ENCODE measurements at places on chromosomes 12 and 14. TPM values are rescaled to one million over a fixed set of nuclear protein-coding genes. Genes with fewer than 3 reads are reported as not detected.
A peak's percentile ranks its signal among the peaks of the same experiment; 100 is the strongest.

- no peak overlapping the region for H3K27ac ChIP-seq
- no peak overlapping the region for H3K4me3 ChIP-seq
- H3K27me3 ChIP-seq = no peaks in the 10 kb centered on the region
- no peaks in the 10 kb centered on the region for H3K36me3 ChIP-seq
These were observed 8.7 kb upstream of the B3GNT4 start for GRCh38 chr12:122194804-122195203.

GRCh38 chr12:105100207-105100985 is 7.1 kb upstream of the WASHC4 start:
- no peak overlapping the region for H3K27ac ChIP-seq
- no peak for DNase-seq
- no peak overlapping the region for H3K4me3 ChIP-seq
- H3K36me3 ChIP-seq = no peaks in the 10 kb centered on the region

- no peaks in the 10 kb centered on the region for H3K36me3 ChIP-seq
- no peak overlapping the region for H3K27ac ChIP-seq
- no peaks in the 10 kb centered on the region for H3K27me3 ChIP-seq
- peaks cover 15% of the 10 kb centered on the region for H3K4me1 ChIP-seq
- no peak for DNase-seq
- no peak overlapping the region for H3K4me3 ChIP-seq
These were observed 14.8 kb downstream of the EMP1 start for GRCh38 chr12:13211191-13211858.

The ANKRD33 gene
- 1.7 TPM for total RNA-seq

The KRT6C gene
- not detected for total RNA-seq

DNA sequence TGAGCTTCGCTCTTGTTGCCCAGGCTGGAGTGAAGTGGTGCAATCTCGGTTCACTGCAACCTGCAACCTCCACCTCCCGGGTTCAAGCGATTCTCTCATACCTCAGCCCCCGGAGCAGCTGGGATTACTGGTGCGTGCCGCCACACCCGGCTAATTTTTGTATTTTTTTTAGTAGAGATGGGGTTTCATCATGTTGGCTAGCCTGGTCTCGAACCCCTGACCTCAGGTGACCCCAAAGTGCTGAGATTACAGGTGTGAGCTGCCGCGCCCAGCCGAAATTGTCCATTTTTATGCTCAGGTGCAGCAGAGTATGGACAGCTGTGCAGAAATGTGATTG is 19.2 kb upstream of the CYP46A1 start:
- peaks cover 11% of the 10 kb centered on the region for H3K27me3 ChIP-seq
- no peaks in the 10 kb centered on the region for H3K36me3 ChIP-seq
- H3K27ac ChIP-seq = no peak overlapping the region
- no peak overlapping the region for H3K4me3 ChIP-seq
- H3K4me1 ChIP-seq = peaks cover 33% of the 10 kb centered on the region
- DNase-seq = no peak

The AQP5 gene
- 2.2 TPM for total RNA-seq

DNA sequence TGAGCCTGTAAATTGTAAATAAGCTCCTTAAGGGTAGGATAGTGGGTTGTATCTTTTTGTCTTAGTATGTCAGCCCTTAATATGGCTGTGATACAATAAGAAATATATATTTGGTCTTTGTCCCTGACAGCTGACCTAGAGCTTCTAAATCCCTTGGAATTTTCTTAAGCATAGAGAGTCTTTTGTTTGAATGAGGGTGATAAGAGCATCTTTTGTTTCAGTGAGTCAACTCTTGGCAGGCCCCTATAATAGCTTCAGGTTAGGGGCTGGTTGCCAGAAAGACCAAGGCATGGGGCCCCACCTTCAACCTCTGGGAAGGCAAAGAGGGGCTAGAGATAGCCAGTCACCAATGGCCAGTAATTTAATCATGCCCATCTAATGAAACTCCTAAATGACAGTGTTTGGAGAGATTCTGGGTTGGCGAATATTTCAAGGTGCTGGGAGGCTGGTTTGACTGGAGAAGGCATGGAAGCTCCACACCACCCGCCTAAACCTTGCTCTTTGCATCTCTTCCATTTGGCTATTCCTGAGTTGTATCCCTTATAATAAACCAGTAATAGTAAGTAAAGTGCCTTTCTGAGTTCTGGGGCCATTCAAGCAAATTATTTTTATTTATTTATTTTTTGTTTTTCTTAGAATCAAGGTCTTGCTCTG is 10.5 kb downstream of the PALS1 start:
- no peak overlapping the region for H3K27ac ChIP-seq
- no peaks in the 10 kb centered on the region for H3K36me3 ChIP-seq
- no peak overlapping the region for H3K4me3 ChIP-seq
- H3K27me3 ChIP-seq = no peaks in the 10 kb centered on the region
- peak; percentile 24 for DNase-seq

GRCh38 chr12:48194799-48195201 is 8.3 kb downstream of the OR10AD1 start:
- H3K4me1 ChIP-seq = peaks cover 8% of the 10 kb centered on the region
- H3K27me3 ChIP-seq = peaks cover 38% of the 10 kb centered on the region
- no peak overlapping the region for H3K27ac ChIP-seq
- H3K4me3 ChIP-seq = no peak overlapping the region
- H3K36me3 ChIP-seq = no peaks in the 10 kb centered on the region

DNA sequence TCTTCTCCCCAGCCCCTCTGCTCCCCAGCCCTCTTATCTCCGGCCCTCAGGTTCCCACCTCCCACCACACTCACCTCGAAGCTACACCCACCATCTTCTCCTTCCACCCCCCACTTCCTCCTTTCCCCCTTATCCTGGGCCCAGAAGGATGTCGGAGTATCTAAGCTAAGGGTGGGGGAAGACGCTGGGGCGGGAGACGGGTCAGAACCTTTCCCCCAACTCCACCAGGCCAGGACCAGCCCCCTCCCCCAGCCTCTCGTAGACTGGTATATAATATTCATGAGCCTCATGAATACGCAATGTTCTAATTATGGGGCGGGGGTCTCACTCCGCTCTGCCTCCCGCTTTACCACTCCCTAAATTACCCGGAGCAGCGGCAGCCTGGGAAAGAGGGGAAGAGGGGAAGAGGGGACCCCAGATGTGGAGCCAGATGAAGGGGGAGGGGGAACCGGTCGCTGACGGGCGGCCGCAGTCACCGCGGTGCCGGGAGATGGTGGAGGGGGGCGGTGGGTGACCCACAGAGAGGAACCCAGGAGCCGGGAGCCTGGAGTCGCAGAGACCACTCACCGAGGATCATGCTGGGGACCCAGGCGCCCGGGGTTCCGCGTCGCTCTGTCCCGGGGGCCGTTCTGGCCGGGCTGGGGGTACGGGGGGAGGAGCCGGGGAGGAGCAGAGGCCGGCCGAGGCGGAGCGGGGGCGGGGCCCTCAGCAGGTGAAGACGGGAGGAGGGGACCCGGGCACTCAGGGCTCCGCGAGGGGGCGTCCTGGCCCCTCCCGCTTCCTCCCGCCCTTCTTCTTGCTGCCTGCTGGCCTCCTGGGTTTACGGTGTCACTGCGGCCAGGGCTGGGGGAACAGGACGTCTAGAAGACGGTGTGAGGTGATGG is 6.4 kb upstream of the ZNF385A start:
- peaks cover 18% of the 10 kb centered on the region for H3K27me3 ChIP-seq
- peaks cover 68% of the 10 kb centered on the region for H3K4me1 ChIP-seq
- H3K36me3 ChIP-seq = no peaks in the 10 kb centered on the region
- H3K4me3 ChIP-seq = peak overlapping the region; percentile 98
- peak; percentile 95 for DNase-seq

DNA sequence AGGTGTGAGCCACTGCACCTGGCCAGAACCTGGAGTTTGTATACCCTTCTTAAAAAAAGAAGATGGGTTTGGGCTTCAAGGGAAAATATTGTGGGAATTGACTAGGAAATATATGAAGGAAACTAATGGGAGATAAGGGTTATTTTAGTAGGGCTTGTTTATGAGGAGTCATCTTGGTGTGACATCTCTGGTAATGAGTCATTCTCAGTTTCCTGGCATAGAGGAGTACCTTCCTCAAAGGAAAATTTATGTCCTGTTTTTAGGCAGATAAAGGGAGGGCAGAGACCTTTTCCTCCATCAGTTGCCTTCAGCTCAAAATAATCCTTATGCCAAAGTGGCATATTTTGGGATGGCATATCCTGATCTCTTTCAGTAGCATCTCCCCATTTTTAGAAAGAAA is 30.6 kb upstream of the NFKBIA start:
- DNase-seq = no peak
- H3K4me3 ChIP-seq = no peak overlapping the region
- H3K27ac ChIP-seq = no peak overlapping the region
- H3K27me3 ChIP-seq = no peaks in the 10 kb centered on the region

All from GM23338 (cell line).